ENCODE measurements at places on chromosomes 13 and 19.

DNA sequence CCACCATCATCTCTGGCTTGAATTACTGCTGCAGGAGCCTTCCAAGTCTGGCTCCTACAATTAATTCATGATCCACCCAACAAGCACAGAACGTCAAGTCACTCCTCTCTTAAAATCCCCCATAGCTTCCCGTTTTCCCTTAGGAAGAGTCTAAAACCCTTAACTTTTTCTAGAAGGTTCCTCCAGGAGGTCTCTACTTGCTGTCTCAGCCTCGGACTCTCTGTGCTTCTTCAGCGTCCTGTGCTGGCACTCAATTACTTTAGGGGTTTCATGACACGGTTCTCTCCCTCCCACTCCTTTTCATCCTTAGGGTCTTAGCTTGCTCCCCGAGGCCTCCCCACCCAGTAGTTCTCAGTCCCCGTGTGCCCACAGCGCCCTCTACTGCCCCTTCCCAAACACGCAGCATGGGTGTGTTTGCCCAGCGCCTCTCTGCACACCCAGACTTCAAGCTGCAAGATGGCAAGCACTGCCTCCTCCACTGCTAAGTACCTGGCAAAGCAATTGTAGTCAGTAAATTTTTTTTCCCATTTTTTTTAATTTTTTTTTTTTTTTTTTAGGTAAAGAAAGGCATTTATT is 25.8 kb upstream of the MAP3K10 start:
- no peak for DNase-seq

GRCh38 chr19:48169578-48169938 is 586 bp downstream of the LIG1 start:
- no peak for DNase-seq

DNA sequence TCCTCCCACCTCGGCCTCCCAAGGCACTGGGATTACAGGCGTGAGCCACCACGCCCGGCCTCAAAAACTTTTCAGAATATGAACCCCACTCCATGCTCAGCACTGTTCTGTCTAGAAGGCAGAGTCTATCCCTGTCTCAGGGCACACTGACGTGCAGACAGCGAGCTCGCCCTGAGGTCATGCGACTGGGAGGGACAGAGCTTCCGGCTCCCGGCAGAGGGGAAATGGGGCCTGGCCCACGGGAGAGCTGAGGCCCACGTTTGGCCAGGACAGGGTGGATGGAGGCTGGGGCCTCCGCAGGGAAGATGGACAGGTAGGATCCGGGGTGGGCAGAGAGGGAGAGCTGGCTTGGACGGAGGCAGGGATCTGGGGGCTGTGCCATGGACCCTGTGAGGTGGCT is 2.8 kb upstream of the AZU1 start:
- DNase-seq = no peak

GRCh38 chr13:39820606-39821005 is 165.1 kb downstream of the COG6 start:
- no peak for DNase-seq

DNA sequence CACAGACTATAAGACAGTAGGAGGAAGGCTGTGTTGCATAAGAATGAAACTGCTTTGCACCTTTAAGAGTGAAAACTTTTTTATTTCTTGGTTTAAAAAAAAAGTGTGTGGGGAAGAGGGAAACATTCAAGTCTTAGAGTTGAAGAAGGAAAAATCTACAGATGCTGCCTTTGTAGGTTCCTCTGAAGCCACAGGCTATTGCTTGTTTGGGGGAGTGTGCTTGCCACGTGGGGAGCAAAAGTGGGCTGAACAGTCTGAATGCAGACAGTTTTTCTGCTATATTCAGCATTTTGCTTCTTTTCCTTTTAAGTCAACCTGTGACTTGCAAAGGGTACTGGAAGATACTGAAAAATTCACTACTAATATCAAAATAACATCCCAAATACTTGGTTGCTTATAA is 36.9 kb downstream of the EFNB2 start:
- DNase-seq = no peak

- no peak for DNase-seq
These were observed 1.5 kb upstream of the MYADM start for GRCh38 chr19:53865918-53866864.

- DNase-seq = no peak
These were observed 905.0 kb downstream of the GPC5 start for GRCh38 chr13:92303428-92303827.

DNA sequence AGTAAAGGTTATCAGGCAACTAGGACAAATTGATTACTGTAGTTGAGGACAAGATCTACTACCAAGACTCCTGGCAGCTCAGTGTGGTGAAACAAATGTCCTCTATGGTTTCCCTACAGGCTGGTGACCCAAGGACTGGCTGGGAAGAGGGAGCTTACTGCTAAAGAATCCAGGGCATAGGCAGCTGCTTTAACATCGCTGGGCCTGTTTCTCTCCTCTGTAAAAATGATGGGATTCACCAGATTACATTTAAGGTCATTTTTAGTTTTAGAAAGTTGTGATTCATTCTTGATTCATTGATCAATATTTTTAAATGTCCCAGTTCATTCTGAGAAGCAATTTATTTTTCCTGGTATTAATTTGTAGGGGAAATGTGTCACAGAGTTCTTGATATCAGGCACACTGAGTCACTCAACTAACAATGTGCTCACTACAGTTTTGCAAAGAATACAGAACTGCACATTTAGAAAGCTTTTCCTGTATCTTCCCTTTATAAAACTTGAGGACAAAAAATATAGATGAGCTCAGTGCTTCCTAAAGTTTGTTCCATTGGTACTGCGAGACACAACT is 19.6 kb upstream of the FAM124A start:
- DNase-seq = no peak

GRCh38 chr13:111337206-111337605 is 16.8 kb downstream of the TEX29 start:
- DNase-seq = no peak

DNA sequence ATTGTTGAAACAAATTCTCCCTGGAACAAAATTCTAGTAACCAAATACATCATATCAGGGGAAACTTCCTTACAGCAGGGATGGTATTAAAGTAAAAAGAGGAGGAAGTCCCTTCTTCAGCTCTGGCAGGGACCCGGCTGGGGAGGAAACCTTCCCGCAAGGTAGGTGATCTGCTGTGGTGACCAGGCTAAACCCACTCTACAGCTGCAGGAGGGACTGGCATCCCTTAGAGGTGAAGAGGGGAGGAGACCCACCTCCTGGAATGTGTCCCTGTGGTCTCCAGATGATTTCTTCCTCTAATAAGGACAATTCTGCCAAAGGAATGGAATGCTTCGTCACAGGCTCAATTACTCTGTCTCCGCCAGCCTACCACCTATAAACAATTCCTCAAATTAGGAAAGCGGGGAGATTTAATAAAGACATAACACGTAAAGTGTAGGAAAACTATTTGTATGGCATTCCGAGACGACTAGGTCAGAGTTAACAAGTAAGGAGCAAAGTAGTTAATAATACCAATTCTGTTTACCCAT is 637 bp upstream of the PDS5B start:
- peak; percentile 3 for DNase-seq

- DNase-seq = no peak
These were observed 125.3 kb downstream of the TSHZ3 start for GRCh38 chr19:31223740-31224534.
